ENCODE measurements at places on chromosomes 11 and 22.

GRCh38 chr11:78420796-78421209 lies 3.2 kb upstream of the GAB2 start:
- DNase-seq, result peak; percentile 90

DNA sequence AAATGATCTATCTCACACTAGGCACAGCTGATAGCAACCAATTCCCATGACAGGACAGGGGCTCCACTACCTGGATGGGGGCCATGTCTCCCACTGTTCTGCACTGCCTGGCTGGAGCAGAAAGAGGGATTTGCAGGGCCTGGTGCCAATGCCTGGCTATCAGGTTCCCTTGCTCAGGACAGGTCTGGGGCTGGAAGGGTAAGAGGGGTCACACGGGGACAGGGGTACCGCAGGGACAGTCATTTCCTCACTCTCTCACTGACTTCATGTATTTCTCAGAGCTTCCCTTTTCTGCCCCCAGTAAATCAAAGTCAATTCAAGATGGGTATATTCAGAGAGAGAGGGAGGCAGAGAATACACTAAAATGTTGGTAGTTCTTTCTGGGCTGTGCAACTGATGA lies 119.1 kb upstream of the CSNK2A3 start:
- no peak for DNase-seq

- no peak for DNase-seq
Measured at GRCh38 chr11:1401171-1401445, 11.4 kb downstream of the BRSK2 start.

GRCh38 chr11:96107143-96107824 lies 183.4 kb upstream of the MTMR2 start:
- no peak for DNase-seq

GRCh38 chr11:70468256-70469195 lies 70.2 kb downstream of the CTTN start:
- no peak for DNase-seq

GRCh38 chr22:19051381-19052072 lies 70.7 kb downstream of the DGCR2 start:
- no peak for DNase-seq

GRCh38 chr11:1570001-1570453 lies 2.0 kb downstream of the DUSP8 start:
- no peak for DNase-seq

GRCh38 chr11:11390068-11390771 lies 37.2 kb upstream of the CSNK2A3 start:
- DNase-seq, result no peak

DNA sequence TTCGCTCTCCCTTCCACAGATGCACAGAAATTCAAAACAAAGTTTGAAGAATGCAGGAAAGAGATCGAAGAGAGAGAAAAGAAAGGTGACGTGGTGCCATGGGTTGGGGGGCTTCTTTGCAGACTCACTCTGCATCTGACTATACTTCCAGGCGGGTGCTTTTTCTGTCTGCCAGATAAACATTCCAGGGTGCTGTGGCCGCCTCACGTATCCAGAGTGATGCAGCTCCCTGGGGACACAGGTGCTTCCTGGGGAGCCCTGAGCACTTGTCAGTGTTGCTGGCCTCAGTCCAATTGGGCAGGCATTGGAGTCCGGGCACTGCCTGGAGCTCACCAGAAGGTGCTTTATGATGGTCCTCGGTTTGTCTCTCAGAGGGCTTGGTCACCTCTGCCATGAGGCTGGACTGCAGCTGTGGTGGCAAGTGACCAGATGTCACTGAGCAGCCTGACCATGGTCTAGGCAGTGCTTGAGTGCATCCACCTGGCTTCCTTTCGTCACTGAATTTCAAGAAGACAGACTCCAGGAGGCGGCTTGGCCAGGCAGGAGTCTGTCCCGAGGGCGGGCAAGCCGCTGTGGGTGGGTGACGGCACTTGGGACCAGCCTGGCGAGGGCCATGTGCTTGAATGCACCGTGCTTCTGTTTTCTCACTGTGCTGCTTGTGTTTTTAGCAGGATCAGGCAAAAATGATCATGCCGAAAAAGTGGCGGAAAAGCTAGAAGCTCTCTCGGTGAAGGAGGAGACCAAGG lies 5.1 kb upstream of the ZDHHC8 start:
- no peak for DNase-seq

DNA sequence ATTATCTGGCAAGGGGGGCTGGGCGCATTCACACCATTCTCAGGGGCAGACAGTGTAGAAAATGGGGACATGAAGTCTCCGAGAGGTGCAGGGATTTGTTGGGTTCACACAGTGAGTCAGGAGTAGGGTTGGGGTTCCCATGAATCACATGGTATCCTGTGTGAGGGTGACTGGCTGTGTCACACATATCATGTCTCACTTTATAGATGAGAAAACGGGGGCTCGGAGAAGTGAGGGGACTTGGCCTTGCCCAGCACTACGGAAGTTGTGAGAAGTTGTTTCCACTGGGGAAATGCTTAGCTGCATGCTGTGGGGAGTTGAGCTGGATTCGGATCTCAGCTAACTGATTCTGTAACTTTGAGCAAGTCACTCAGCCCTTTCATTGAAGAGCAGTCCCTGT lies 4.2 kb downstream of the GAL3ST3 start:
- peak; percentile 69 for DNase-seq

DNA sequence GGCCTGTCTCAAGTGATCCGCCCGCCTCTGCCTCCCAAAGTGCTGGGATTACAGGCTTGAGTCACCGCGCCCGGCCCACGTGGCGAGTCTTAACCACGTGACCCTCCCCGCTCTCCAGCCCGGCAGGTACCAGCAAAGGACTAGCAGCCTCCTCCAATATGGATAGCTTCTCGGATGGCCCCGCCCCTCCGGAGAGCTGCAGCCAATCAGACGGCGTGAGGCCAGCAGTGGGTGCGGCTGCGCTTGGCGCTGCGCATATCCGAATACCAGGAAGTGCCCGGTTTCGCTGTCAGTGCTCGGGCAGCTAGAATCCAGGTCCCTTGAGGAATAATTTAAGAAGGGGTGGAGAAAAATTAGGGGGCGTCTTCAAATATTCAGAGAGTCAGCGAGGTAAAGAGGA lies 14.7 kb upstream of the PISD start:
- peak; percentile 96 for DNase-seq

DNA sequence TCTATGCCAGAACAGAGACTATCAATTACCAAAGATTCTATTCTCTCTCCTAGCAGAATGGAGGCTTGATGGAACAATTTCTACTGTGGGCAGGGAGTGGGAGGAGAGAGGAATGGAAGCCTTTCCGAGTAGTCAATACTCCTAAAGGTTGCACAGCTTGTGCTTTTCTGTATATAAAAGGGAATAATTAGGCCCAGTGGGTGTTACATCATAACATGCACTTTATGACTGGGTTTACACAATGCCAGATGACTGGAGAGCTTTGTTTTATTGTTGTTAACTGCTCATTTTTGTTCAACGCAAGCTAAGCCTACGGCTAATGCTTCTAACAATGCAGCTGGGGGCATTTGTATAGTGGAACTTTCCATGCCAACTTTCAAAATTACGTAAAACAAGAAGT lies 2237.9 kb upstream of the RAG2 start:
- DNase-seq, result no peak

DNA sequence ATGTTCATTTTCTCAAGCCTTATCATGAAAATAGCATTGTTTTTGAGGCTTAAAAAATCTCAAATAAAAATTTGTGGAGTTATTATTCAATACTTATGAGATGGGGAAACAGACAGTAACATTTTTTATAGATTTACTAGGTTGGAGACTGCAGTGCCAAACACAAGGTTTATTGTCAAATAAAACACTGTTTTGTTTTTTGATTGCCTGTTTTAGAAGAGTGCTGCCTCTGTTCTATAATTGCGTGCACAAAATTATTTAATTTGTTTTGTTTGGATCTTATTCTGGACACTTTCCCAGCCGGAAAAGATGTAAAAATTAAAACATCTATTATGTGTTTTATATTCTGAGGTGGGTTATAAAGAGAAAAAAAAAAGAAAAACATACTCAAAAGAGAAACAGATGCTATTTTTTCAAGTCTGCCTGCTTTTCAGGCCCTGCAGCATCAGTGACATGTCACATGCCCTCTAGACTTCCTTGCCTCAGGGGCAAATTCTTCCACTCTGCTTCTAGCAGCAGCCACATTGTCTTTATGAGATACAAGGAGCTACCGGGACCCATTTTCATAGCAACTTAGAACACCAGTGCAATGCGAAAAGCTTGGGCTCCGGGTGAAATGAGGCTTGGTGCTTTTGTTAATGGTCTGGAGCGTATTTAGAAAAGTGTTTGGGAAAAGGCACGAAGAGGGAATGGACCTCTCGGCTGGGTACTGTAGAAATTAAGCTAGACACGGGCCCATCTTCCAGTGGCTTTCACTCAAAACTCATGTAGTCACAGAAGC lies 77.5 kb downstream of the EFCAB6 start:
- no peak for DNase-seq

GRCh38 chr11:103109818-103110388 lies 677 bp downstream of the DYNC2H1 start:
- no peak for DNase-seq

DNA sequence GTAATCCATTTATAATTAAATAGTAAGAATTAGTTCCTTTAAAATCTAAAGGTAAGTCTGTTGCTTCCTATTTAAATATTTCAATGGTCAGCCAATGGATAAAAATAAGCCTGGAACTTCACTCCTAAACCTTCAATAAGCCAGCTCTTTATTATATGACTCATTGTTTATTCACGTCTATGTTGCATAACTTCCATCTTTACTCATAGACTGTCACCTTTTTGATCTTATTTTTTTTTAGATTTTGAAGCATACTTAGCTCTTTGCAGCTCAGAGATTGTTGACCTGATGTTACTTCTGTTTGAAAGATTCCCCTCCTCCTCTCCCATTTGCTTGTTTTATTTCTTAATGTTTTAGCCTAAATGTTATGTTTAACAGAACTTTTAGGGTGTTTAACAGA lies 1571.2 kb upstream of the RAG2 start:
- no peak for DNase-seq

GRCh38 chr11:123682696-123683410 lies 28.4 kb upstream of the SCN3B start:
- DNase-seq, result no peak

DNA sequence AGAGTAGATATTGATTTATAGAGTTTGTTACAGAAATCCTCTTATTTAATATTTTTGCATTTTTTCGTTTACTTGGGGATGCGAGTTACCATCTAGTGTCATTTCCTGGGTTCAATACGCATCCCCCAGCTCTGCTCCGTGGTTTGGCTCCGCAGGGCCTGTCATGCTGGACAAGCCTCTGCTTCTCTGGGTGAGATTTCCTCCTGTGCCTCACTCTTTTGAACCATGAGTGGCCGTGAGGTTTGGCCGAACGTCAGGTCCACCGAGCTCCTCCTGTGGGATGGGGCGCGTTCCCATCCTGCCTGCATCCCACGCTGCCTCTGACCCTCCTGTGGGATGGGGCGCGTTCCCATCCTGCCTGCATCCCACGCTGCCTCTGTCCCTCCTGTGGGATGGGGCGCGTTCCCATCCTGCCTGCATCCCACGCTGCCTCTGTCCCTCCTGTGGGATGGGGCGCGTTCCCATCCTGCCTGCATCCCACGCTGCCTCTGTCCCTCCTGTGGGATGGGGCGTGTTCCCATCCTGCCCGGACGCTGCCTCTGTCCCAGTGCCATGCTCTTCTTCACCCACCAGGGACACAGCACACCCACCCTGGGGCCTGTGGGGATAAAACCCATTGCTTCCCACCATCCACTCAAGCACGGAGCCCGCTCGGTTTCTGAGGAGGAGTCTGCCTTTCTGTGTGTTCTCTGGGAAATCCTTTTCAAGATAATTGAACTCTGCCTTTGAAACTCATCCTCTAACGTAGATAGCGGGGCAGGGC lies 506.8 kb downstream of the BRD1 start:
- no peak for DNase-seq

GRCh38 chr22:29175312-29175835 lies 30.3 kb upstream of the EMID1 start:
- no peak for DNase-seq

- DNase-seq, result no peak
Measured at GRCh38 chr11:108906329-108906728, 241.5 kb downstream of the DDX10 start.

GRCh38 chr22:45435544-45436139 lies 22.1 kb downstream of the RIBC2 start:
- DNase-seq, result peak; percentile 86

DNA sequence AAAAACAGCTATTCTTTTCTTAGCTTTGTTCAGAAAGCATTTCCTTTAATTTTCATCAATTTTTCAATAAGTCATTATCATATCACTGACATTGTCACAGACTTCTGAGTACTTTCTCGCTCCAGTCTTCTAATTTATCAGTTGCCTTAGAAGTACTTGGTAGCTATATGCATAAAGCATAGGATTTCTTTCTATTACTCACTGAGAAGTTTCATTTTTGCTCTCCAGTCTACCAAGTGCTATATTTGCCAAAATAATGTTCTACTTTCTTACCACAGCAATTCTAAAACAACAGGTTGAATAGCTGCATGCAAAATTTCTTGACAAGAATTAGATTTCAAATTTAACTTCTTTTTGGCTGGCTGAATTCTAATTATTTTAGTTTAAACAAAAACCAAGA lies 116.3 kb downstream of the STK33 start:
- DNase-seq, result no peak

- no peak for DNase-seq
Measured at GRCh38 chr22:26707581-26707980, 50.2 kb downstream of the MIAT start.

- no peak for DNase-seq
Measured at GRCh38 chr11:109362059-109362458, 59.9 kb upstream of the C11orf87 start.

DNA sequence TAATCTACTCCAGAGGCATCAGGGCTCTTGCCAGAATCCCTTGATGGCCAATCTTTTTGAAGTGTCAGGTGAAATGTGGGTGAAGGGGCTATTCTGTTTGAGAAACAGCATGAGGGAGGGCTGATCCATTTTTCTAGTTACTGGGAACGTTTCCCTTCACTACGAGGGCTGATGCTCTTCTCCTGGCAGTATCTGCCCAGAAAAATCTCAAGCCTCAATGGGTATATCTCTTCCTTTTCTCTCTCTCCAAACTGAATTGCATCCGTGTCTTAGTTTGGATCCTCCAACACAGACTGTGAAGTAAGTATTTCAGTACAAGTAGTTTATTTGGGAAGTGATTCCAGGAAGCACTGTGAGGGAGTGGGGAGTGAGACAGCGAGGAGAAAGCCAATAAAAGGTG lies 113.0 kb upstream of the NAV2 start:
- DNase-seq, result no peak

DNA sequence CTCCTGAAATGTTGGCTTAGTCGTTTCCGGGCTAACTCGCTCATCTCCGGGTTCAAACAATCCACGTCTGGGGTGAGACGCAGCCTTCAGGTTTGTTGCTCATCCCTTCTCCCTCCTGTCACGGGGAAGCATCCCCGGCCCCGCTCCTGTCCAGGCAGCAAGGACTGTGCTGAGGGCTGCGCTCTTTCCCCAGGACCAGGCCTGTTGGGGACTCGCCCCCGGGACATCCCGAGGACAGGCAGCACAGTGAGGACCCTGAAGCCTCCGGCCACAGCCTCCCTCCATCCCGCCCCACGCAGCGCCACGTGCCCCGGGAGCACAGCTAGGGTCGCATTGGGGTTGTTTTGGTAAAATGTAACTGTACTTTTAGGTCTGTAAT lies 252.0 kb downstream of the BRD1 start:
- no peak for DNase-seq

- DNase-seq, result no peak
Measured at GRCh38 chr11:118536726-118537125, 5.7 kb downstream of the TMEM25 start.

Data from CD14-positive monocyte (primary cell).